Activated CD4-positive, alpha-beta T cell treated with anti-CD3 and anti-CD28 coated beads, Interleukin-2, amount 50 U/mL, for 4 hours (primary cell): ENCODE measurements at places on chromosomes 3 and 15.

GRCh38 chr3:15271030-15271429 lies 61.4 kb downstream of the SH3BP5 start:
- DNase-seq = no peak

- DNase-seq = no peak
Observed at GRCh38 chr3:106826791-106827311, 550.4 kb upstream of the CCDC54 start.

GRCh38 chr15:39414201-39414600 lies 166.7 kb upstream of the THBS1 start:
- DNase-seq = no peak

DNA sequence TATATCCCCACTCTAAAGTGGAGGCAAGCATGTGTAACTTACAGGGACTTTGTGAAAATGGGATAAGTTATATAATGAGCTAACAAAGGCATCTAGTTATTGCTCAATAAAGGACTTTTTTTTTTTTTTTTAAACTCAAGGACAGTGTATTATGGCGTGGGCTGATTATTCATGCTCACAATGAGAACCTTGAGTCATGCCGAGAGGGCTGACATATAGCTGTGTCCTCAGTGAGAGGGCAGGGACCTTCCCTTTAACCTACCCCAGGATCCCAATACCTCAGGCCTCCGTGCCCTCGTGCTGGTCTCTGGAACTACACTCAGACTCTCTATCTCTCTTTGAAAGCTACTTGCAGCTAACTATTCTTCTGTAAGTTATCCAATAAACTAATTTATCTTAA lies 319.9 kb upstream of the ICE2 start:
- DNase-seq = no peak

DNA sequence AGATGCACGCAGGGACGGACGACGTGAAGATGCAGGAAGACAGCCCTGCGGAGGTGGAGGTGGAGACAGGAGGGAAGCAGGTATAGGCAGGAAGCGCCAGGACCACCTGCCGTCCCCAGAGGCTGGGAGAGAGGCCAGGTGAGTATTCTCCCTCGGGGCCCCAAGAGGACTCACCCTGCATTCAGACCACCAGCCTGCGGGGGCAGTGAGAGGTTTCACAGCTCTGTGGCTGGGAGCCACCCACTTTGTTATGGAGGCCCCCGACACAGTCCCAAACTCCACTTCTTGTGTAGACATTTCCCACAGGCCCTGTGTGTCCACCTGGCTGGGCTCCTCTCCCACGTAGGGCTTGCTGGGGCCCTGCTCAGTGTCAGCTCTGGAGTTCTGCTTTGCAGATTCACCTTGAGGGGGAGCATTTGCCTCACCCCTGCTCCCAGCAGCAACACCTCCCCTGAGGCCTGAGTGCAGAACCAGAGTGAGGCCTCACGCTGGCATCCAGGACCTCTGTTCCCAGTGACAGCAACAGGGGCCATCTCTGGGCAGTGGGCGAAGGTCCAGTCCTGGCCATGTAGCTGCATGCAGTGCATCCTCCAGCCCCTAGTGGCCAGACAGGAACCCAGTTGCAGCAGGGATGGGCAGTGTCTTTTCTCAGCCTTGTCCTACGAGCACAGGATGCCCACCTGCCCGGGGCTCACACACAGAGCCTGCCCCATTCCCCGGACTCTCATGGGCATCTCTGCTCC lies 119.4 kb upstream of the IQSEC1 start:
- DNase-seq = no peak

- DNase-seq = no peak
Observed at GRCh38 chr15:85354461-85354860, 25.9 kb upstream of the AKAP13 start.

DNA sequence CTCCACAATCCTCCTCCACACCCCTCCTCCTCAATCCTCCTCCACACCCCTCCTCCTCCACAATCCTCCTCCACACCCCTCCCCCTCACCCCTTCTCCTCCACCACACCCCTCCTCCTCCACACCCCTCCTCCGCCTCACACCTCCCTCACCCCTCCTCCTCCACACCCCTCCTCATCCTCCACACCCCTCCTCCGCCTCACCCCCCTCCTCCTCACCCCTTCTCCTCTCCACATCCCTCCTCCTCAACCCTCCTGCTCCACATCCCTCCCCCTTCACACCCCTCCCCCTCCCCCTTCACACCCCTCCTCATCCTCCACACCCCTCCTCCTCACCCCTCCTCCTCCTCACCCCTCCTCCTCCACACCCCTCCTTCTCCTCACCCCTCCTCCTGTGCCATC lies 69.8 kb upstream of the BLM start:
- no peak for DNase-seq
